ENCODE measurements at places on chromosomes 16 and 17.
A peak's percentile ranks its signal among the peaks of the same experiment; 100 is the strongest.

DNA sequence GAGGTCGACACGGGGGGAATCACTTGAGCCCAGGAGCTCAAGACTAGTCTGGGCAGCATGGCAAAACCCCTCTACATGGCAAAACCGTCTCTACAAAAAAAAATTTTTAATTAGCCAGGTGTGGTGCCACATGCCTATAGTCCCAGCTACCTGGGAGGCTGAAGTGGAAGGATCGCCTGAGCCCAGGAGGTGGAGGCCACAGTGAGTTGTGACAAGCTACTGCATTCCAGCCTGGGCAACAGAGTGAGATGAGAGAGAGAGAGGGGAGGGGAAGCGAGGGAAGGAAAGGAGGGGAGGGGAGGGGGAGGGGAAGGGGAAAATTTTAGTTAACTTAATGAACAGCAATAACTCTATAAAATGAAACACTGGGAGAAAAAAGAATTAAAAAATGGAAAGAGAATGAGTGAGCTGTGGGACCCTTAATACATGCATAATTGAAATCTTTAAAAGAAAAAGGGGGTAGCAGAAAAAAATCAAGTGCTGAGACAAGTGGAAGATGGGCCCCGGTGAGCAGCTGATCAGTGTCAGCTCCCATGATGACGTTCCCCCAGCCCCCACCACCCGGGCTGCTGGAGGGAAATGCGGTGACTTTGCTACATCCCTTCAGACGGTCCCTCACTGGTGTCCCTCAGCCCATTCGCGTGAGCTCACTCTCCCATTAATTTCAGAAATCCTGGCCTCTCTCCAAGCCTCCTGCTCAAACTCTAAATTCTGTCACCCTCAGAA is 2.7 kb downstream of the ASGR2 start:
- DNase-seq: no peak

DNA sequence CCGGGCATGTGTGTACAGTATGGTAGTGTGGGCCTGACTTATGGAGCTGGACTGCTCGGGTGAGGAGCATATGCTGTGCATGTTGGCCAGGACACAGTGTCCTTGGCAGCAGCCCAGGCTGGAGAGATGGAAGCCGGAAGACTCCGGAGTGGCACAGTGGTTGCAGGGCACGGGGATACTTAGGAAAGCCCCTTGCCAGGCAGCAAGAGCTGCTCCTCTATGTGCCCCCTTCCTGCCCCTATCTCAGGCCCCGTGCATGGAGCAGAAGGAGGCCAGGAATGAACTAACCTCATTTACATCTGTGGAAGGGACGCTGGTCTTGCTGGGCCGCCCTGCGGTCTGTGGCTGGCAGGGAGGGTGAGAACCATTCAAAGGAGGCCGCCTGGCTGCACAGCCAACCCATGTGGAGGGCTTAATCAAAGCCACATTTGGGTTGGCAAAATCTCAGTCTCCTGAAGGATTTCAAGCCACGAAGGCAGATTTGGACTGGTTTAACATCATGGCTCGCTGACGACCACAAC is 32.2 kb upstream of the RCVRN start:
- DNase-seq: no peak

DNA sequence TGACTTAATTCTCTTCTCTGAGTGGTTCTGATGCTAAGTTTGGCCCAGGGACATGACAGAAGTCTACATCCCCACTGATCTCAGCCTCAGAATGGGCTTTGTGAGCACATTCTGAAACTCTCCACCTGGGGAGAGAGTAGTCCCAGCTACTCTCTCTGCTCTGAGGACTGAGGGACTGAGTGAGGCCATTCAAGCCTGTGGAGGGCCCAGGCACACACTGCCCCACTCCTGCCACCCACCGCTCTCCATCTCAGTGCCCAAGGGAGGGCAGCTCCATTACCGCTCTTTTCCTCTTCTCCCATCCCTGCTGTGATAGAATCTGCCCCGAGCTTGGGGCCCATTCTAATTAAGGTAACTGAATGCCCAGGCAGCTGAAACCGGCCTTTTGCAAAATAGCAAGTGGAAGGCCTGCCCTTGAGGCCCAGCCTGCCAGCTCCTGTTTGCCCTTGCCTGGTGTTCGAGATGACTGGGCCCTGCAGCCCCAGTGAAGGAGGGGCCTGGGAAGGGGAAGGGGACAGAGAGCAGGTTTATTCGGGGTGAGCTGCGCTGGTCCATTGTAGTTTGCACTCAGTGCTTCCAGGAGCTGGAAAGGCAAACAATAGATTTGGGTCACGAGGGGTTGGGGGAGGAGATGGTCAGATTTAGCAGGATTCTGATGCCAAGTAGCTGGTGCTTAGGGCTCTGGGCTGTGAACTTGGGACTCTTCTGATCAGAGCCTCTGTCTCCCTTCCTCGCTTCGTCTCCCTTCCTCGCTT is 76.2 kb downstream of the RAB11FIP4 start:
- no peak for DNase-seq

DNA sequence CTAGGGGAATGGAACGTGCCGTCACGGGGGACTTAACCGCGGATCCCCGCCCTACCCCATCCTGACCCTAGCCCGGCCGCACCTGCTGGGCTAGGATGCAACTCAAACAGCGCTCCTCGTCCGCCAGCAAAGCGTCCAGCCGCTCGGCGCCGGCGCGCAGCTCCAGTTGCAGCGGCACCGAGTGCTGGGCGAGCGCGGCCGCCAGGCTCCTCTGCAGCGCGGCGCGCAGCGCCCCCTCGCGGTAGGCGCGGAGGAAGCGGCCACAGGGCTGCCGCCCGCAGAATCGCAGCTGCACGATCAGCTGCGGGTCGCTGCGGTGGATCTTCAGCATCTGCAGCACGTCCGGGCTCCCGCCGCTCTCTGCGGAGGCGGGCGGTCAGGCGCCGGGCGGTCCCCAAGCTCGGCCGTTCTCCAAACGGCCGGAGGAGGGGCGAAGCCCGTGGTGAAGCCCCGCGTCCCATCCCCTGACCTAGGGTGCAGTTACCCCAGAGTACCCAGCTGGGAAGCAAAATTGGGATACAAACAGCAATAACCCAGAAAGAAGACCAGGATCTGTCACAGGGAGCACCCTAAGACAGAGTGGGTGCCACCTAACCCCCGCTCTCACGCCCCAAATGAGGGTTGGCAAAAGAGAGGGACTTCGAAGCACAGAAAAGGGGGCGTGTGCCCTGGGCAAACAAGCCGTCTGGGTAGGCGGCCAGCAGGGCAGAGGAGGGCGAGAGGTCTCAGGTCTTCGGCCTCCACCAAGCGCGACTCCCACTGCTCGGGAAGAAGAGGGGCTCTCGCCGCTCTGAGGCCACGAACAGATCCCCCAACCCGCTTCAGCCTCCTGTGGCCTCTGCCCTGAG is 4.2 kb downstream of the TRADD start:
- DNase-seq: peak; percentile 71

GRCh38 chr16:58409316-58409973 is 17.2 kb downstream of the GINS3 start:
- peak; percentile 7 for DNase-seq

All from IMR-90 (cell line).